ENCODE measurements at places on chromosomes 5 and 9. TPM values are rescaled to one million over a fixed set of nuclear protein-coding genes. Genes with fewer than 3 reads are reported as not detected.

- no peak for DNase-seq
- no peaks in the 10 kb centered on the region for H3K27me3 ChIP-seq
- H3K27ac ChIP-seq: no peak overlapping the region
- H3K36me3 ChIP-seq: no peaks in the 10 kb centered on the region
- no peak overlapping the region for H3K4me3 ChIP-seq
Measured at GRCh38 chr5:170614720-170615119, 110.9 kb downstream of the KCNIP1 start.

Gene PCDHGB5
- total RNA-seq: 1.2 TPM

Gene TMOD1
- total RNA-seq: 61.4 TPM

GRCh38 chr5:108634617-108635288 is 112.9 kb upstream of the FER start:
- H3K4me1 ChIP-seq: peaks cover 4% of the 10 kb centered on the region
- H3K36me3 ChIP-seq: no peaks in the 10 kb centered on the region
- DNase-seq: no peak
- no peaks in the 10 kb centered on the region for H3K27me3 ChIP-seq

Gene NRG2
- total RNA-seq: 16.5 TPM

GRCh38 chr9:133250741-133251170 is 24.2 kb downstream of the ABO start:
- DNase-seq: no peak
- H3K4me3 ChIP-seq: no peak overlapping the region
- H3K36me3 ChIP-seq: no peaks in the 10 kb centered on the region
- no peaks in the 10 kb centered on the region for H3K4me1 ChIP-seq
- H3K27ac ChIP-seq: no peak overlapping the region

GRCh38 chr5:117738571-117738970 is 1163.9 kb upstream of the SEMA6A start:
- DNase-seq: no peak
- H3K36me3 ChIP-seq: no peaks in the 10 kb centered on the region
- H3K4me1 ChIP-seq: no peaks in the 10 kb centered on the region
- H3K27ac ChIP-seq: no peak overlapping the region

Gene ARHGEF37
- total RNA-seq: 7.6 TPM

DNA sequence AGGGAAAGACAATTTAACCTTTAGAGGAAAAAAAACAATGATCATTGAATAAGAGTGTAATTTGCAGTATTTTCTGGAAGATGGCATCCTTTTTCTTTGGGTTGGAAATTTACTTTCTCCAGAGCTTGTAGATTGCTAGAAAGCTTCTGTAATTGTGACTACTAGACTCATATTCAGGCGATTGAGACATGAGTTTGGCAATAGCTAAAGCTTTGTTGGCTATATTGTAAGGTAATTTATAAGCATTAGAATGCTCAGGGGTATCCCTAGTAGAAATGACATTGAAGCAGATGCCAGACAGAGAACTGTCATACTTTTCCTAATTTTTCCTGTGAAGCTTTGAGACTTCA is 115.3 kb downstream of the UNC13B start:
- no peak overlapping the region for H3K4me3 ChIP-seq
- H3K4me1 ChIP-seq: no peaks in the 10 kb centered on the region
- DNase-seq: no peak
- H3K27ac ChIP-seq: no peak overlapping the region
- H3K27me3 ChIP-seq: no peaks in the 10 kb centered on the region
- H3K36me3 ChIP-seq: no peaks in the 10 kb centered on the region

GRCh38 chr5:37391591-37391990 is 12.5 kb downstream of the WDR70 start:
- no peak overlapping the region for H3K4me3 ChIP-seq
- H3K36me3 ChIP-seq: peaks cover 24% of the 10 kb centered on the region

DNA sequence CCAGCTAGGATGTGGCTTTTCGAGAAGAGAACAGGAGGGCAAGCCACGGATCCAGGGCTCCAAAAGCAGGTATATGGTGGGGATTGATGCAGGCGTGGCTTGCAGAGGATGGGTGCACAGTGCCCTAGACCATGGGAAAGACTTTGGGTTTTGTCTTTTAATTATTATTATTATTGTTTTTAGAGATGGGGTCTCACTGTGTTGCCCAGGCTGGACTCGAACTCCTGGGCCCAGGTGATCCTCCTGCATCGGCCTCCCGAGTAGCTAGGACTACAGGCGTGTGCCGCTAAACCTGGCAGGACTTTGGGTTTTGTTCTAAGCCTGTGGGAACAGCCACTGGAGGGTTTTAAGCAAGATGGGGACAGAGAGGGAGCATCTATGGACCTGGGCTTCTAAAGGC is 152.0 kb downstream of the GAPVD1 start:
- no peaks in the 10 kb centered on the region for H3K36me3 ChIP-seq
- no peak overlapping the region for H3K4me3 ChIP-seq
- no peaks in the 10 kb centered on the region for H3K27me3 ChIP-seq
- H3K27ac ChIP-seq: no peak overlapping the region
- no peak for DNase-seq
- H3K4me1 ChIP-seq: peaks cover 2% of the 10 kb centered on the region

Gene ACOT12
- total RNA-seq: not detected

GRCh38 chr5:55603922-55604321 is 69.2 kb upstream of the PLPP1 start:
- H3K36me3 ChIP-seq: no peaks in the 10 kb centered on the region
- peaks cover 29% of the 10 kb centered on the region for H3K4me1 ChIP-seq
- no peak overlapping the region for H3K27ac ChIP-seq
- no peaks in the 10 kb centered on the region for H3K27me3 ChIP-seq
- no peak overlapping the region for H3K4me3 ChIP-seq
- DNase-seq: no peak

DNA sequence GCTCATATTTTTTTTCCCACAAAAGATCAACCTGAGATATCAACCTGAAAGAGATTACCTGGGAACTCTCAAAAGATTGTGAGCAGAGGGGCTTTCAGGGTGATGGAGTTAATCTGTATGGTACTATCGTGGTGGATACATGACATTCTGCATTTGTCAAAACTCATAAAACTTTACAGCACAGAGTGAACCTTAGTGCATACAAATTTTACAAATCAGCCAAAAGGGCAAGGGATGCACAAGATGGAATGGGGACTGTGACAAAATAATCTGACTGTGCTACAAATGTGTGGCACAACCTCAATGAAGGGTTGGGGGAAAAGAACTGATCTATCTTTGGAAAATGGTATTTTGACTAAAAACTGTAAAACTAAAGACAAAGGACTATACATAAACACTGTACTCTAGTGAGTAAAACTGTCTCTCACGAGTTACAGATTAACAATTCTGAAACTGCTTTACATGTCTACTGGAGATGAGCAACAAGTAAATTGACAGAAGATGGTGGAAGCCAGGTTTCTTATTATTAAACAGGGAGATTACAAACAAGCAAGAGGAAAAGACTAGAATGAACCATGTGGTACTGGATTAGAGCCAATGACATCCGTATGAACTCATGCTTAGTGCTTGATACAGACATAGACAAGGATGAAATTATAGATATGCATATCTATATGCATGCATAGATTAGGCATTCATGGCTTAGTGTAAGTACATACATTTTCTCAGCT is 24.8 kb upstream of the RLN1 start:
- peak; percentile 35 for DNase-seq
- H3K4me1 ChIP-seq: no peaks in the 10 kb centered on the region
- H3K36me3 ChIP-seq: no peaks in the 10 kb centered on the region
- no peak overlapping the region for H3K27ac ChIP-seq

DNA sequence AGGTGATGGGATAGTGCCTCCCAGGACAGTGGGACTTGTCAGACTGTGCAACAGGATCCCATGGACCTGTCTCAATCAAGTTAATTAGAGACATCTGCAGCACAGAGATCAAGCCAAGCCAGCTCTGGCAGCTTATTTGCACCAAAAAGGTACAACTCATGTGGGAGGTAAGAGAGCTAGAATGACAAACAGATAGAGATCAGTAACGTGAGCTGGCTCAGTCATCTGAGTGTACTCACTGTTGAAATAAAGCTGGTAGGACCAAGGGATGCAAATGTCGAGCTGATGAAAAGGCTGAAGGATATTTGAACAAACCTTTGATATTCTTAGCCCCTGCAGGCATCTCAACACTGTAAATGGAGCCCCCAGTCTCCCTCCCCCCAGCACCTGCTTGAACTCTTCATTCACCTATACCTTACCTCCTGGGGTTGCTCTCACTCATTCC is 198.1 kb downstream of the EFNA5 start:
- DNase-seq: no peak
- peaks cover 41% of the 10 kb centered on the region for H3K4me1 ChIP-seq
- no peak overlapping the region for H3K27ac ChIP-seq
- no peaks in the 10 kb centered on the region for H3K27me3 ChIP-seq
- no peaks in the 10 kb centered on the region for H3K36me3 ChIP-seq

DNA sequence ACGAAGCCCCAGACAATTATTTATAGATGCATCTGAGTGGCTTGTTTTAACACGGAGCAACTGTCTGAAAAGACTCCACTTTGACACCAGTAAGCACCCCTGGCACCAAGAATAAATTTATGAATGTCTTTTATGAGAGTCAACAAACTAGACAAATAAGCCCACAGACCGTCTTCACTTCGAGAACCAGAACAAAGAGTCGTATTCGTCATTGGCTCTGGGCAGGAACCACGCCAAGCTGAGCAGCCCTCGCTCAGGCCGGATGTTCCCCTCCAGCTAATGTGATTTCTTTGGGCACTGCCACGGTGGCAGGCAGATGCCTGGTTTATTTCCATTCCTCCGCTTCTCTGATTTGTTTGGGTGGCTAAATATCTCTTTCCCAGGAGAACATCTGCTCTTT is 91.9 kb upstream of the STC2 start:
- no peak for DNase-seq
- H3K27me3 ChIP-seq: no peaks in the 10 kb centered on the region
- no peaks in the 10 kb centered on the region for H3K4me1 ChIP-seq
- no peak overlapping the region for H3K4me3 ChIP-seq

Gene GABRA6
- total RNA-seq: not detected

Gene TMEM174
- total RNA-seq: not detected

- no peak overlapping the region for H3K4me3 ChIP-seq
- no peaks in the 10 kb centered on the region for H3K36me3 ChIP-seq
- peaks cover 4% of the 10 kb centered on the region for H3K27me3 ChIP-seq
- H3K27ac ChIP-seq: no peak overlapping the region
Measured at GRCh38 chr9:79768194-79768593, 196.4 kb downstream of the TLE4 start.

Gene ADAMTSL1
- 63.0 TPM for total RNA-seq

DNA sequence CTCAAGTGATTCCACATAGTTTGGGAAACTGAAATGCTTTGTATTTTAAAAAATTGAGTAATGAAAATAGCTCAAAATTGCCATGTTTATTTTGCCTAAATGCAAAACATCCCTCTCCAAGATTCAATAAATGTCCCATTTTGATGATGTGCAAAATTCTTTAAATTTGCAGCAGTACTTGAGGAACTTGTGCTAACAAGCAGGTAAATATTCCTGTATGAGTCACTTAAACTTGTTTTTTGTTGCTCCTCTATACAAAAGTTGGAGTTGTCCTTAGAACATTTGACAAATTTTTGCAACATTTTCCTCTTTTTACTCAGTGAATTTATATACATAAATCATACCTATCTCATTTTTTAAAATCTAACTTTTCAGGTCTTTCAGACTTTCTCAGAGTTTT is 280.2 kb downstream of the CDH12 start:
- H3K36me3 ChIP-seq: no peaks in the 10 kb centered on the region
- H3K4me3 ChIP-seq: no peak overlapping the region
- no peak for DNase-seq
- H3K4me1 ChIP-seq: peaks cover 7% of the 10 kb centered on the region

- peaks cover 9% of the 10 kb centered on the region for H3K27me3 ChIP-seq
- H3K4me1 ChIP-seq: no peaks in the 10 kb centered on the region
- DNase-seq: no peak
- H3K4me3 ChIP-seq: no peak overlapping the region
- no peak overlapping the region for H3K27ac ChIP-seq
Measured at GRCh38 chr5:176677209-176677939, 30.1 kb downstream of the TSPAN17 start.

DNA sequence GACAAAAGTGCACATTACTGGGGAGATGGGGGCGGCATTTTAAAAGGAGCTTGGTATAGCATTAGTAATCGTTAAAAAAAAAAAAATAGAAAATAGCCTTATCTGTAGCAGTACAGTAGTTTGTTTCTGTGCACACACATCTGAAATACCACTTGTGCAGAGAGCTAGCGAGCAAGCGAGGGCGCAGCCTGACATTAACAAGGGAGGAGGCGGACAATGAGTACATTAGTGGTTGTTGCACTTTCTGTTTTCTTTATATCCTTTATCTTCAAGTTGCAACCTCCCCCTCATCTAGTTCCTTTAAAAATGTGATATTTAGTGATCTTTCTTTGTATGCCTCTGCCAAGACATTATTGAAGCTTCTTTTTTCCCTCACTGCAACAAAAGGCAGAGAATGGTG is 880 bp upstream of the PTPDC1 start:
- DNase-seq: peak; percentile 5
- H3K4me3 ChIP-seq: no peak overlapping the region
- H3K4me1 ChIP-seq: peaks cover 11% of the 10 kb centered on the region
- peak overlapping the region; percentile 53 for H3K27ac ChIP-seq
- H3K36me3 ChIP-seq: no peaks in the 10 kb centered on the region
- H3K27me3 ChIP-seq: no peaks in the 10 kb centered on the region

Gene BTNL3
- not detected for total RNA-seq

DNA sequence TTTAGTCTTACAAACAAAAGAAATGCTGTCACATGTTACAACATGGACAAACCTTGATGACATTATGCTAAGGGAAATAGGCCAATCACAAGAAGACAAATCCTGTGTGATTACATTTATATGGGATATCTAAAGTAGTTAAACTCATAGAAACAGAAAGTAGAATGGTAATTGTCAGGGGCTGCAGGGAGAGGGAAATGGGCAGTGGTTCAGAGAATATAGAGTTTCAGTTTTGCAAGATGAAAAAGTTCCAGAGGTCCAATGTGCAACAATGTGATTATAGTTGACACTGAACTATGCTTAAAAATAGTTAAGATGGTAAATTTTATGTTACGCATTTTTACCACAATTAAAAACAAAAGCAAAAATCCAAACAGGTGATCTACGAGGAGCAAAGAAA is 265.5 kb downstream of the NDUFS4 start:
- H3K27me3 ChIP-seq: no peaks in the 10 kb centered on the region
- no peaks in the 10 kb centered on the region for H3K4me1 ChIP-seq
- no peak for DNase-seq
- no peak overlapping the region for H3K4me3 ChIP-seq
- no peak overlapping the region for H3K27ac ChIP-seq

Gene IRX4
- 308 TPM for total RNA-seq

Gene TAF11L10
- total RNA-seq: not detected
